ENCODE measurements at places on chromosomes 12 and 14.

- DNase-seq, result no peak
Measured at GRCh38 chr14:51844081-51844881, 16.1 kb upstream of the GNG2 start.

DNA sequence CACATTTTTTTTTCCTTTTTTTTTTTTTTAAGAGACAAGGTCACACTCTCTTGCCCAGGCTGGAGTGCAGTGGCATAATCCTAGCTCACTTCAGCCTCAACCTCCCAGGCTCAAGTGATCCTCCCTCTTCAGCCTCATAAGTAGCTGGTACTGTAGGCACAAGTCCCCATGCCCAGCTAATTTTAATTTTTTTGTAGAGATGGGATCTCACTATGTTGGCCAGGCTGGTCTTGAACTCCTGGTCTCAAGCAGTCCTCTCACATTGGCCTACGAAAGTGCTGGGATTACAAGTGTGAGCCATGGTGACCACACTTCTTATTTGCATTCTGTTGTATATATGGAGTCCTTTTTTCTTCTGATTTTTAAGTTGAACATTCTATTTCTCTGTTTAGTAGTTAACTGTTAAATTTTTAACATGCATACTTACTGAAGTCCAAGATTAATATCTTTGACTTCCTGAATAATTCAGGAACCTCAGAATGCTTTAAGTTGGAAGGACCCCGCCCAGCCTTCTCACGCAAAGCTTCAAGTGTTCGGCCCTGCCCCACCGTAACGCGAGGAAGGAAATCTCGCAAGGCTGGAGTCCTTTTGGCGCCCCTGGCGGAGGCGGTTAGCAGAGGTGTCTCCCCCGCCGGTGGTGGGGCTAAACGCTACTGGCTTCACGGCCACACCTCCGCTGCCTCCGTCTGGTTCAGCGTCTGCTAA lies 21.6 kb downstream of the SPATS2 start:
- peak; percentile 46 for DNase-seq

- no peak for DNase-seq
Measured at GRCh38 chr14:99246536-99247097, 25.4 kb downstream of the BCL11B start.

DNA sequence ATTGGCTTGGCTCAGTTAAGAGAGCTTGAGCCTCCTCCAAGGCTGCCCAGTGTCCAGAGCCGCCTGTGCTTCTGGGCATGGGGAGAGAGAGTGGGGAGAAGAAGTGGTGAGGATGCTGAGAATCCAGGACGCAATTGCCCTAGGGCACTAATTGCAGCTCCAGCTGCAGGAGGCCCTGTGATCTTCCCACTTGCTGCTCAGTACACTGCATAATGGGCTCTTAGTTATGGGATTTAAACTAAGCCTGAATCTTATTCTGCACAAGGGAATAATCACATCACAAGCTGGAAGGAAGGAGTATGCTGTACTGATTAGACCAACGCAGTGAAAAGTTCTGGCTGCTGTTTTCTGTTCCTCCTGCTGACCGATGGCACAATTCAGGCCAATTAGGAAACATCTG lies 101.0 kb upstream of the PRMT8 start:
- DNase-seq, result no peak

DNA sequence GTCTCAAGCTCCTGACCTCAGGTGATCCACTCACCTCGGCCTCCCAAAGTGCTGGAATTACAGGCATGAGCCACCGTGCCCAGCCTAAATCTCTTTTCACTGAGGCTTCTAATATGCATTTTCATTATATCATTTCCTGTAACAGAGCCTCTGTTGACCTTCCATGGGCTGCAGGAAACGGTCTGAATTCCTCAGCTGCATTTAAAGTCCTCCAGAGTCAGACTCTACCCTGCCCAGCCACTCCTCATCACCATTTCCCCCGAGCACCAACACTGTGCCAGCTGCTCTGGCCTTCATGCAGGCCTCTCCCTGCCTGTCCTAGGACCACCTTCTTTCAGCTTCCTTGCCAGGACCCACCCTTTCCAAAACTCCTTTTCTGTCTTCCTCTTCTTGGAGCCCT lies 9.8 kb upstream of the NFKBIA start:
- DNase-seq, result no peak

DNA sequence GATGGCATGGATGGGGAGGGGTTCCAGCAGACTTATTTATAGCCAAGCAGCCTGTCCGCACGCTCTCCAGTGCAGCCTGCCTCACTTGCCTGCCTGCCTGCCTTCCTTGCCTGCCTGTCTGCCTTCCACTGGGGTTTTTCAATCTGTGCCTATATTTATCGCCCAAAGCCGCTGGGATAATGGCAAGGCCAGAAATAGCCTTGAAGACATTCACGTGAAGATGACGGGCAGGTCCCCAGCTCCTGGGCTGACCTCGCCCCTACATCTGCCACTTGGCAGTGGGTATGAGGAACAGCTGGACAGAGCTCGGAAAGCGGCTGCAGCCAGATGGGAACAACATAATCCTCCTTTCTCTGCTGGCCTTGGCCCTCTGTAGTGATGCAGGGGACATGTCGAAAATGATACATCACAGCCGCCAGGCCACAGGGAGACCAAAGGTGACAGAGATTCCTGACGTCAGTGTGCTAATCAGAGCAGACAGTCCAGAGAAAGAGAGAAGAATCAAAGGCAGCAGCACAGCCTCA lies 53.3 kb downstream of the PITPNM2 start:
- DNase-seq, result no peak

DNA sequence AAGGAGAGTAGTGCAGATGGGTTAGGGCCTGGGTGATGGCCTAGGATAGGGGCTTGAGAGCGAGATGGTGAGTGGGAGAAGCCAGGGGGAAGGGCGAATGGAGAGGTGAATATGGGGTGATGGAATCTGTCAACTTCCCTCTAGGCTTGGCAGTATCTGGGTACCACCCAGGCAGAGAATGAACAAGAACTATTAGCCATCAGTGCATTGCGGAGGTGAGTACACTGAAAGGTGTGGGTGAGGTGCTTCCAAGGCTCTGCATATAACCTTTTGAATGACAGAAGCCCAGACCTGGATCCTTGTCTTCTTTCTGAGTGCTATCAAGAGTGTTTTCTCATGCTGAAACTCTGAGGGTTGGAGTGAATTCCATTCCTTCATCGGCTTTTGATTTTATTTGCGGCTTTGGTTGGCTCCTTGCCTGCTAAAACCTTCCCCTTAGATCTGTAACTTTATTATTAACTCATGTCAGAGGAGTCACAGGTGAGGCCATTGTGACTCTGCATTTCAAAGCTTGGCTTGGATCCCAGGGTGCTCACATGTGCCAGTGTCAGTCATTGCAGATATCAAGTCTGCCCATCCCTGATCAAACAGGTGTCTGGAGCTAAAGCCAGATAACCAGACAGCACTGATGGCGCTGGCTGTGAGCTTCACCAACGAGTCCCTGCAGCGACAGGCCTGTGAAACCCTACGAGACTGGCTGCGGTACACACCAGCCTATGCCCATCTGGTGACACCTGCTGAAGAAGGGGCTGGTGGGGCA lies 18.6 kb downstream of the PEX5 start:
- DNase-seq, result no peak

GRCh38 chr14:99552572-99553216 lies 51.3 kb downstream of the CCDC85C start:
- DNase-seq, result no peak

GRCh38 chr12:65280306-65280705 lies 1.8 kb downstream of the MSRB3 start:
- no peak for DNase-seq

- no peak for DNase-seq
Measured at GRCh38 chr12:66716522-66716921, 37.6 kb upstream of the GRIP1 start.

- no peak for DNase-seq
Measured at GRCh38 chr12:124162151-124163110, 132.5 kb upstream of the RFLNA start.

- DNase-seq, result no peak
Measured at GRCh38 chr12:68270358-68270757, 17.0 kb upstream of the IL22 start.

DNA sequence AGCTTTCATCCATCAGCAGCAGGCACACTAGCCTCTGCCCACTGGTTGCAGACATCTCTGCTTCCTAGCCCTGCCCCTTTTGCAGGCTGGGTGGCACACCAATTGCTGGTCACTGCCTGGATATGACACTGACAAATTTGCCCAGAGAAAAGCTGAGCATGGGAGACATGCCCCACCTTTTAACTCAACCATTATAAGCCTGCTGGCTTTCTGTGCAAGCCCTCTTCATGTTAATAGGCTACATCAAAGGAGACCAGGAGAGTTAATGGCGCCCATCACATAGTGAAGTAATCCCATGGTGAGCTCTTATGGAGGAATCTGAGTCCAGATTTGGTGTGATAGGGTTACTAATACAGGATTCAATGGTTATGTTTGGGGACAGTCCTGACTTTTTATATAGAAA lies 139.2 kb downstream of the KICS2 start:
- DNase-seq, result no peak

DNA sequence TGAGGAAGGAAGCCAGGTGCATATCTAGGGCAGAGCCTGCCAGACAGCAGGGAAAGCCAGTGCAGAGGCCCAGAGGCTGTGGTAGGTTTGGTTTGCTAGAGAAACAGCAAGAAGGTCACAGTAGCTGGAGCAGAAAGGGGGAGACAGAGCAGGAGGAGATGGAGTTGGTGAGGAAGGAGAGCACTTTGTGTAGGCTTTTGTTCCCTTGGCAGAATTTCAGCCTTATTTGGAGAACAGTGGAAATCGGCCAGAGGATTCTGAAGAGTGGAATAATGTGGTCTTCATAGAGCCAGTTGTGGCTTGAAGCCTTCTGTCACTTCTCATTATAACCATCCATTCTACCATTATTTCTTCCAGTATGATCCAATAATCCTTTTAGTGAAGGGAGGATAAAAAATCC lies 212.9 kb upstream of the FAR2 start:
- no peak for DNase-seq

- DNase-seq, result no peak
Measured at GRCh38 chr12:93203361-93203760, 174.4 kb upstream of the NUDT4 start.

GRCh38 chr12:1592444-1593173 lies 1.8 kb downstream of the FBXL14 start:
- DNase-seq, result peak; percentile 21

DNA sequence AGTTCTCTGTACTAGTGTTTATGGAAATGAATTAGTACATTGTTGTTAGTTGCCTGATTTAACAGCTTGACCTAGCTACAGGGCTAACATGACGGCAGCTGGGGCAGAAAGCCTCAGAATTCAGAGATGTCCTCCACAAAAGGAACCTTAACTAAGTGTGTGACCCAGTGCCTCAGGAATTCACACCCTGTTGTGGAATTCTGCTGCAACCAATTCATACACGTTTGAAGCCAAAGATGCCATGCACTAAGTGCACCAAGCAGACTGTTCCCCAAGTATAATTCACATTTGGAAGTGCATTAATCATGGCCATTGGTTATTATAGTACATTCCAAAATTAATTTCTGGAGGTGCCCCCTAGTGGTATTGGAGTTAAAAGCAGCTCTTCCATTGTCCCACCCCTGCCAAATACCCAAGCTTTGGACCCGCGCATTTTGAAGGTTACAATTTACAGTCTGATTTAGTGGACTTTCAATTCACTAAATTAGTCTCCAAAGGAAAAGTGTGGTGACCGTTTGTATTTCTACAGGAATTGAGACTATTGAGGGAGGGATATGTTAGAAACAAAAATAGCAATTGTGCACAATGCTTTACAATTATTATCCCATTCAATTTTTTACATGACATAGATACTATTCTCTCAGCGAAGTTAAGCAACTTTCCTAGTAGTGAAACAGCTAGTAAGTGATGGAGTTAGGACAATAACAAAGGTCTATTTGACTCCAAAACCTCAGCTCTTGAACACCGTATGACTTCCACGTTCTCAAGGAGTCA lies 85.9 kb downstream of the PAX9 start:
- no peak for DNase-seq

- DNase-seq, result no peak
Measured at GRCh38 chr14:38554026-38554425, 298.1 kb upstream of the CLEC14A start.

DNA sequence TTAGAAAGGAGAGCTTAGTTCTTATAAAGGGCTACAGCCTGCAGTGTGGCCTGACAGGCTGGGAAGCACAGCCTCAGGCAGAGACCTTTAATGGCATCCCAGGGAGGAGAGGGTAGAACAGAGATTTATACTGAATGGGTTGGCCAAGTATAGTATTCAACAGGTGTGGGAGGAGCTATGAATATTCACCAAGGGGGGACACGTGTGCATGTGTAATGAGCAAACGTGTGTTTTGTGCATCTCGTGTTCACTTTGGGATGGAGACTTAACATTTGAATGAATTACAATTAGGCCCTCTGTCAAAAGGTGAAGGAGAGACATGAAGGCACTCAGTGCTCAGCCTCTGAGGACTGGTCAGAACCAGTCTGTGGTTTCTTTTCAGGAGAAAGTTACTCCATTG lies 5.2 kb downstream of the TDP1 start:
- no peak for DNase-seq

DNA sequence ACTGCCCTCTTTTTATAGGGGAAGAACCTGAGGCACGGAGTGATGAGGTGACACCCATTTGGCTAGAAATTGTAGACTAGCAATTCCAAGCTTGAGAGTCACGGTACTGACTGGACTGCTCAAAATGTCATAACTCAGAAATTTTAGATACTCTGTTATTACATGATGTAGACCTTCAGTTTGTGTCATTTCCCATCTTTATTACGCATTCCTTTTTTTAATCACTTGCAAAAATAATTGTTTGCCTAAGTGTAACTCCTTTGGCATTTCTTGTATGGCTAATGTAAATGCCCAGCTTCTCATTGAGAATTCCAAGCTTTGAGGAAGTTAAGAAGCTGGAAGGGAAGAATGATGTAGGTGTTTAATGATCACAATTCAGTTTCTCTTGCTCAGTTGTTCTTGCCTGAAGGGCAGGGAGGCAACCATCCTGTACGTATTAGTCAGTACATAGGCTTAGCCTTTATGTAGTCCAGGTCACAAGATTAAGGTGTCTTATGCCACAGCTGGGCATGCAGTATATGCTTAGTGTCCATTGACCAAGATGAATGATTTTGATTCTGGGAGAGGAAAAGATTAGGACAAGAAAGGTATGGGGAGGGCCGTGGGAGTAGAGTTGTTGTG lies 68.2 kb upstream of the EVL start:
- no peak for DNase-seq

- DNase-seq, result no peak
Measured at GRCh38 chr14:100234511-100234910, 4.4 kb upstream of the YY1 start.

DNA sequence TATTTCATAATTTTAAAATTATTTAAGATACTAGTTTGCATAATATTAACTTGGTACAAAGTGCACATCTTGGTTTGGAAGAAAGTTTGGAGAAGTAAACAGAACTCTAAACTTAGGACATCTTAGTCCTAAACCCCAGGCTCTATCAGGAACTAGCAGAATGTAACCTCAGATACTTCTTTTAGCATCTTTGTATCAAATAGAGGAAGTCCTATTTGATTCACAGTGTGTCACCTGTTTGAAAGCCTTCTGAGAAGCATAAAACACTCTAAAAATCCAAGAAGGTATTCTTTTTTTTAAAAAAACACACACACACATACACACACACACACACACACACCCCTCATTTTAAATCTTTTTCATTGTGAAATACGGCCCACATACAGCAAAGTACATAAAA lies 12.0 kb upstream of the RNU6-7 start:
- no peak for DNase-seq
